NCI-H1436 (cell line): ENCODE measurements at places on chromosomes 4 and X.

- DNase-seq: no peak
Measured at GRCh38 chrX:64230123-64230970, at the start of gene ASB12. ASB12 (minus strand) TSS chrX:64230607; CDS start chrX:64225650, 4,957 bp downstream.

GRCh38 chr4:22897520-22898108, 204.9 kb downstream of the GBA3 start:
- DNase-seq: no peak

- no peak for DNase-seq
Measured at GRCh38 chrX:107654566-107654871, 26.2 kb downstream of the PRPS1 start.

DNA sequence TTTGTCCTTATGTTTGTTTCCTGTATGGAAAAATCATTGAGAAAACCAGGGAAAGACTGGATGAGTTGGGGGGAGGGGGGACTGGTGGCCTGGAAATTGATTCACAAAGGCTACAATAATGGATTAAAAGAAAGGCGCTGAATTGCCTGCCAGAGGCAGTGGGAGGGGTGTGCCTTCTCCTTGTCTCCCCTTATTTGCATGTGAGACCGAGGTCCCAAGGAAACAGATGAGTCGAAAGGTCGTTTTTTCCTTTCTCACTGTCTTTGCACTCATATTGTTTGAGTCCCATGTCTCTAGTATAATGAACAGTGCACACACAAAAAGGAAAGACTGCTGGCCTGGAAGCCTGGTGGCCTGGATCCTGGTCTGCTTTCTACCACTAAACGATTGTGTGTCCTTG, 86.6 kb upstream of the ZDHHC15 start:
- no peak for DNase-seq

GRCh38 chr4:173909294-173909693, 374.2 kb downstream of the FBXO8 start:
- DNase-seq: no peak
